ENCODE measurements at places on chromosomes 3 and 15.

- no peak for DNase-seq
Observed at GRCh38 chr3:23489300-23490158, 286.4 kb downstream of the UBE2E2 start.

DNA sequence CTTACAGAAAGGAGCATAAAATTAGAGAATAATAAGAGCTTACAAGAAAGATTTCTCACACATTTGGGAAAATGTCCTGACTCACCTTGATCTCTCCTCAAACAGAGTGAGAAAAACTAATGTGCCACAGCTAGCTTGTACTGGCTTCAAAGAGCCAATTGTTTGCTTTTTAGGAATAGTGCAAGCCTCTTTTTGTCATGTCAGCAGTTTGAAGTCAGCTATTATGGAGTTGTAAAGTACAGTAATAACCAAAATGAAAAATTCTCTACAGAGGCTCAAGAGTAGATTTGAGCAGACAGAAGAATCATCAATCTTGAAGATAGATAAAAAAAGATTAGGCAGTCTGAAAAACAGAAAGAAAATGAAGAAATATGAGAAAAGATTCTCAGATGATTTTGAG is 313.4 kb upstream of the GPR149 start:
- DNase-seq: no peak

DNA sequence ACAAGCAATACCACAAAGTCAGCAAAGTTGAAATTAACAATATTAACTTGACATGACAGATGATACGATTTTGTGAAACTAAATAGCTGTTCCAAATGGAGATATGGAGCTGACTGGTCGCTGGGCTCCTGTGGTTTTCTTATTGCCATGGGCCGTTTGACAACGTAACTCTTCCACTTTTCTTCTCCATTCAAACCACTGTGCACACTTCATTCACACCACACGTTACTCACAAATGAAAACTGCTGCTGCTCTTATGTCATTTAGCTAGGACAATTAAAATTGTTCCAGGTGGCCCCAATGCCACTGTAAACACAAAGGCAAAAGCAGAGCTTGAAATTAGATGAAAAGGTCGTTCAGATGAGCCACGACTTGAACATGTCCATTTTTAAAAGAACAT is 94.0 kb upstream of the VGLL4 start:
- no peak for DNase-seq

DNA sequence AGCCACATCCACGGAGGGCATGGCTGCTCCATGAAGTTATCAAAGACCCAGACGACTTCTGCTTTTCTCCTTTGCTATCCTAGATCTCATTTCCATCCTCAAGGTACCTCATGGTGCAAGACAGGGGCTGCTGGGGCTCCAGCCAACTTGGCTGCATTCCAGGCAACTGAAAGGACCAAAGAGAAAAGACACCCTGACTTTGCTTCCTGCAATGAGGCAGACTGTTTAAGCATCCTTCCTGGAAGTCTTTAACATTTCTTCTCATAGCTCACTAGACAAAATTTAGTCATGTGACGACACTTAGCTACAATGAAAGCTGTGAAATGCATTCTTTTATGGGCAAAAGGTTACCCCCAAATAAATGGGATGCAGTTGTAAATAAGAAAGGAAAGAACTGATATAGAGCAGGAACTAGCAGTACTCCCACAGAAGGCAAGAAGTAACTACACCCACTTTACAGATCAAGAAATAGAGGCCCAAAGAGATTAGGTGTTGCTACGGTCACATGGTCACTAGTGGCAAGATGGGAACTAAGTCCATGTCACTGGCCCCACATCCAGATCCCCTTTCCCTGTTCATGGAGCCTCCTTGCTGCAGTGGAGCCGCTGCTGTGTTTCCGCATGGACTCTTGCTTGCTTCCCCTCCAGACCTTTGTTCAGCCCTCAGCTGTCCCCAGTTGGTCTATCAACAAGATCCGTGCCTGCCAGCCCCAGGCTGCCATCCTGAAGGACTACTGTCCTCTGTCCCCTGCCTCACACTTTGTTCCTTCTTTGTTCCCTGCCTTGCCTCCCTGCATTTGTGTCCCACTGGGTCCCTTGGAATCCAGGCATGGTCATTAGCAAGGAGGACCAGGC is 107.0 kb downstream of the XXYLT1 start:
- no peak for DNase-seq
